ENCODE measurements at places on chromosomes 5 and 9.

- DNase-seq: no peak
Observed at GRCh38 chr5:82494942-82495341, 216.8 kb upstream of the RPS23 start.

GRCh38 chr9:4126184-4126865 is 173.5 kb downstream of the GLIS3 start:
- no peak for DNase-seq

DNA sequence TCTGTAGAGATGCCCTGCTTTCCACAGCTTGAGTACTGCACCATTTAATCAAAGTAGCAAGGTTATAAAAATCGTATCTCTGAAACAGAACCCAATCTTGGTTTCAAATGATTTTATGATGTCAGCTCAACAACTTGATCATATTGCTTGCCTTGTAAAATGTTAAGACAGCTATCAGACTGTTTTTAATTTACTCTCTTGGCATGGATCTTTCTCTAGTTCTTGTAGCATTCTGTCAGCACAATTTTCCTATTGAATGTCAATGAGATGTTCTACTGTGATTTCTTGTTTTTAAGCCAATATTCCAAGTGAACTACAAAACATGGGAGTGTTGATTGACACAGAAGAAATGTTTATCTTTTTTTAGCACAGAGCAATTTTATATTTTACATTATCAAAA is 313.4 kb downstream of the CDH12 start:
- no peak for DNase-seq

DNA sequence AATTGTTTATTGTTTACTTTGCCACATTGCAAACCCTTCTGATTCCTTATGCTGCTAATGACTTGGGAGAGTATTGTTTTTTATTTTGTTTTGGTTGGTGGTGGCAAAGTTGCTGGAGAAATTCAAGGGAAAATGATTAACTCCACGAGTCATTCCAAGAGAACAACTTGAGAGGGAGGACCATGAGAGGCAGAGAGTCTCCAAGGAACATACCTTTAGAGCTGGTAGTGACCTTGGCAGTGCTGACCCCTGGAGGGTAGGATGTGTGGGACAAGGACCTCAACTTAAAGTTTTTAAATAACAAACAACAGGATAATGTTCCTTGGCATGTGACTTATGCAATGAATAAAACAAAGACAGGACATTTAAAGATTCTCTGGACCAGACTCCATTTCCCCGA is 139.7 kb downstream of the LRRC70 start:
- no peak for DNase-seq

- DNase-seq: no peak
Observed at GRCh38 chr5:54717459-54717858, 199.9 kb downstream of the SNX18 start.

DNA sequence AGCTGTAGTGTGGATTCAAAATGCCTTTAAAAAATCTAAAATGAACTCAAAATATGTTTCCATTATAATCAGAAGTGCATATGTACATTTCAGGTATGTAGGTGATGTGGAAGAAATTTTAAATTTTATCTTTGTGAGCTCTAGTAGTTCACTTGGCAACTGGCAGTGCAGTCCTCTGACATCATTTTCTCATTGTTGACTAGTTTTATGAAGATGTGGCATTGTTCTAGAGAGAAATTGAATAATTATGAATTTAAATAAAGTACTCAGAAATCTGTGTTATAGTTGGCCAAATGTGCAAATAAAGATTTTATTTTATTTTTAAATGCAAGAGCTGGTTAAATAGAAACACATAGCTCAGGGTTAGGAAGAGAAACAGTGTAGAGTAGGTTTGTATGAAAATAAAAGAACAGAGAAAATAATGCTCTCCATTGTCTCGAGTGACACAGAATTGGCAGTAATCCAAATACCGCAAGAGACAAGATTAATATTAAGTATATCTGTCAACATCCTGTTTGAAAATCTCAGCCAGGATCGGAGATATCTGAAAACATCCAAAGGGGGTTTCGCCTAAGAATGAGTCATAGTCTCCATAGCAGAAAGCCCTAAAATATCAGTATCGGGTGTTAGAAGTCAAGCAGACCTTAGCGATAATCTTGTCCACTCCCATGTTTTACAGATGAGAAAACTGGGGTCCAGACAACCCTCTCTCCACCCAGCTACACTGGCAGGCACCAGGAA is 189.4 kb downstream of the CCDC192 start:
- DNase-seq: no peak

GRCh38 chr9:27945386-27945785 is 372.1 kb upstream of the C9orf72 start:
- no peak for DNase-seq

DNA sequence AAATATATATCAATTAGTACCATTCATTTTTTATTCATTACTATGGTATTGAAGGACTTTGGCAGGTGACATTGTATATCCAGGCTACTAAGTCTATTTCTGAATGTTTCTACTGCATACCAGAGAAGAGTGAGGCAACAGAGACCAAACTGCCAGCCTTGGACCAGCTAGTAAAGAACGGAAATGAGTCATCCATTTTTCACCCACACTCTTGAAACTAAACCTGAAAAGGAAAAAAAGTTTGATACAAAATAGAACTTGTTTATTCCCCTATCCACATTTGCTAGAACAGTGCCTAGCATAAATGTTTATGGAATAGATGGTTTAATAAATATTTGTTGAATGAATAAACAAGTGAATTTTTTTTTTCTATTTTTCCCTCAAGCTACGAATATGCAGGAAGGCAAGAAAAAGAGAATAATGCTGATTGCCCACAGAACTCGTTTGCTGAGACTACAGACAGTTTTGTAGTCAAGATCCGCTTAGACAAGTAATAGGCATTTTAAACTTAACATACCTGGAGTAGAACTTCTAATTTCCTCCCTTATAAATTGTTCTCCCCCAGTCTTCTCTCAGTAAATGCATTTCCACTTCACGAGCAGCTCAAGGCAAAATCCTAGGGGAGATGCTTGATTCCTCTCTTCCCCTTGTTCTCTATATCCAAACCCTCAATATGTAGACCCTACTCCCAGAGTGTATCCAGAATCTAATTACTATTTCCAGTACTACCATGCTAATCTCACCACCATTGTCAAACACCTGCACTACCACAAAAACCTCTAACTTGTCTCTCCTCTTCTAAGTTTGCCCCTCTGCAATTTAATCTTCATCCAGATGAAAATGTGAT is 146.2 kb upstream of the RASA1 start:
- DNase-seq: peak; percentile 66

DNA sequence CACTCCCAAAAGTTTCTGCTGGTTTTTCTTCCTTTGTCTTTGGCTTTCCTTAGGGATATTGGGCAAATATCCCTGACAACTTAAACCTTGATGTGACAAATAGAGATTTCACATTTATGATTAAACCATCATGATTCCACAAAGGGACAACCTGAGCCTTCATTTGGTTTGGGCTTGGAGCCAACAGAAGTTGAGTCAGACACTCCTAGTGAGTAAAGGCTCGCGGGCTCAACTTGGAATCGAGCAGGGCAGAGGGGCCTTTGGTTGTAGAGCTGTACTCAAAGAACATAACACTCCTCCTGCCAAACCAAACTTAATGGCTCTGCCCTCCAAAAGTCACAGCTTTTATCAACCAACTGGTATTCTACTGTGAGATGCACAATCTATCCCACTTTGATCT is 290.2 kb upstream of the MAP3K1 start:
- DNase-seq: no peak

GRCh38 chr9:7974335-7974960 is 174.9 kb upstream of the DMAC1 start:
- peak; percentile 56 for DNase-seq

GRCh38 chr5:137651022-137651421 is 84.9 kb downstream of the KLHL3 start:
- DNase-seq: no peak

DNA sequence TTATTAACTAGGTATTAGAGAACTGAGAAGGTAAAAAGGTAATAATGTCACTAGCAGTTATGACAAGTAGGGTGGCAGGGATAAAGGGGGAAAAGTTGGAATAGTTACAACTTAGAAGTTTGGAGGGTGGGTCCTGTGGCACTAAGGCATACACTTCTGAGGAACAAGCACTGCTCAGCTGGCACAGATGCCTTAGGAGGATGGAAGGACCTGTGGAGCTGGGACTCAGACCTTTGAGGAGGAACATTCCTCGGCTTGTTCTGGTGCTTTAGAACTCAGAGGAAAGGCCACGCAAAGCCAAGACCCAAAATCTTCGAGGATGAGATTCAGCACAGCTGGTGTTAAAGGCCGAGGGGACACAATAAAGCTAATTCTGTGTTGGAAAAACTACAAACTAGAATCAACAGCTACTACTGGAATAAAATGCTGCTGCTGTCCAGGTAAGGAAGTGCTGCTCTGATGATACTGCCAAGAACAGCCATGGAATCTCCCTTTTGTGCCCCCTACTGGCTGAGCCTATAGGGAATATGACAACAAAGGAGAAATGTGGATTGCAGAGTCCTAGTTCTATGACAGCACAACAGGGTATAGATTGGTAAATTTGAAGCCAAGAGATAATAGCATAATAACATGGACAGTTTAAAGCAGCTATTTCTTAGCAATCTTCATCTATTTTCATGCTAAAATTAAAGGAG is 126.7 kb downstream of the SLC25A46 start:
- peak; percentile 16 for DNase-seq

DNA sequence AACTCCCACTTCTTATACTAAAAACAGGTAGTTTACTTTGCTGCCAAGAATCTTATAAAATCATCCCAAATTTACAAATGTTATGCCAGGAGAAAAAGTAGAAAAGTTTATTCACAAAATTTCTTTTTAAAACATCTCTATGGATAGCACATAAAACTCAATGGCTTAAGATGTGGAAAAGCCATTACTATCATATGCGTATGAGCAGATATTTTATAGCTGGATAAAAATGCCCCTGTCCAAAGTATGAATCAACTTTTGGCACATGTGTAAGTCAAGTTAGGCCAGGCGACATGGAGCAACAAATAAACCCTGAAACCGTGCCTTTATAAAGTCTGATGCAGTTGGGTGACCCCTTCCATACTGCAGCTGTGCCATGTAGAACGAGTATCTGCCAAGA is 38.6 kb upstream of the FBP1 start:
- DNase-seq: no peak

GRCh38 chr9:10649076-10649475 is 36.3 kb upstream of the PTPRD start:
- DNase-seq: no peak

- no peak for DNase-seq
Observed at GRCh38 chr5:72835633-72836032, 19.2 kb downstream of the TNPO1 start.

DNA sequence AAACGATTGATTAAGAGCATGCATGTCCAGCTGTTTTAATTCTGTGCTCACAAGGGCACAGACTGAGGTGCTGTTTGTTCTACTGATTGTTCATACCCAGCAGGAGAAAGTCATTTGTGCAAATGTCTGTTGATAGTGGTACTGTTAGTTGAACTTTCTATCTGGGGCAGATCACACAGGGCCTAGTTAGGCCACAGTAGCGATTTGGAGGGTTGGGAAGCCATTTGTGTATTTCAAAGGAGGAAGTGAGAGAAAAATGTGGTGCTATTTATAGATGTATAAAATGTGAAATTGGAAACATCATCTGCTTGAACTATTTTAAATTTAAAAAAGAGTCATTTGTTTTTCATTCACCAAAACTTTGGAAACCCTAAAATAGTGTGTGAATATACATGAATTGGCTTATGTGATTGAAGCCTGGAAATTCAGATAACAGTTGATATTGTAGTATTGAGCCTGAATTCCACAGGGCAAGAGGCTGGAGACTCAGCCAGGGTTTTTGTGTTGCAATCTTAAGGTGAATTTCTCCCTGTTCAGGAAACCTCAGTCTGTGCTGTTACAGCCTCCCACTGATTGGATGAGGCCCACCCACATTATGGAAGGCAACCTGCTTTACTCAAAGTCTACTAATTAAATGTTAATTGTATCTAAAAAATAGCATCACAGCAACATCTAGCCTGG is 162.0 kb upstream of the CDKN2B start:
- no peak for DNase-seq

DNA sequence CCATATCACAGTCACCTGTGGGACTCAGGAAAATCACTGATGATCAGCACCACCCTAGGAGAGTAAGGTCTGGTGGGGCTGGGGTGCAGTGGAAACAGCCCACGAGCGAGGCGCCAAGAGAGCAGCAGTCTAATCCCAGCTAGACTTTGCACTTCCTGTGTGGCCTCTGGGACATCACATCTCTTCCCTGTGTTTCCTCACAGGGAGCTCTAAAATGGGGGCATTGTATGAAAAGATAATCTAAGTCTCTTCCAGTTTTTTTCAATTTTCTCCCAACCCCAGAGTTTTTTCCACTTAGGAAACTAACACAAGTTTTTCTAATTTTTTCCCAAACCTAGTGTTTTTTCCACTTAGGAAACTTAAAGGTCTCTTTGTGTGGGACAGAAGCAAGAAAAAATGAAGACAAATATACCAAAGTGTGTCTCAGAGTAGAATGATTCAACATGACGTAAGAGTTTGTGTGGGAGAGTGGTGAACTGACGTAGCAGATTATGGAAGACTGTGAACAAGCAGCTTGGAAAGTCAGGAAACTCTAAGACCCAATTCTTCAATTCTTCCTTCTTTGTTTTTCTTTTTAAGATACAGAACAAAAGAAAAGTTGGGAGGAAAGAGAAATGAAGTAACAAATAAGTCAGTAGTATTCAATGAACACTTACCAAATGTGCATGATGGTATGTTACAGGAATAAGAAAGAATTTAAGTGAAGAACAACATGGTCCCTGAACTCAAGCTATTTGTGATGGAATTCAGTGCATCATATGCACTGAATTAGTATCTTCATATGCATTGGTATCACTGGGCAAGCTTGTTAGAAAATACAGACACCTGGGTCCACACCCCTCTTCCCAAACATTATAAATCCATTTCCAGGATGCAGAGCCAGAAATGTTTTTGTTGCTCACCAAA is 51.3 kb downstream of the LHFPL2 start:
- no peak for DNase-seq

- DNase-seq: no peak
Observed at GRCh38 chr9:24351258-24351657, 194.4 kb downstream of the IZUMO3 start.

DNA sequence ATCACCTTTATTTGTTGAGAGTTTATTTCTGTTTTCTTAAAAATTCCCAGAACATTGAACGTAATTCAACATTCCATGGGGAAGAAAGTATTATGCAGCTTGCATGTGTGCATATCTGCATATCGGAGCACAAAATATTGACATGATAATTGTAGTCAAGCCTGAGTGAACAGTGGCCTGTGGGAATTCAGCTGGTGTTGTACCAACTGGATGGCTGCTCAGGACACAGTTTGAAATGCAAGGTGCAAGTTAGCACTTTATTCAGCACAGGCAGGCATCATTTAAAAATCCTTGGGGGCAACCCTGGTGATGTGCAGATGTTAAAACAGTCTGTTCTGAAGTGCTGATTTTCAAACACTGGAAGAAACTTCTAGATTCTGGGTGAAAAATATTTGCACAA is 82.4 kb downstream of the CNTLN start:
- no peak for DNase-seq

DNA sequence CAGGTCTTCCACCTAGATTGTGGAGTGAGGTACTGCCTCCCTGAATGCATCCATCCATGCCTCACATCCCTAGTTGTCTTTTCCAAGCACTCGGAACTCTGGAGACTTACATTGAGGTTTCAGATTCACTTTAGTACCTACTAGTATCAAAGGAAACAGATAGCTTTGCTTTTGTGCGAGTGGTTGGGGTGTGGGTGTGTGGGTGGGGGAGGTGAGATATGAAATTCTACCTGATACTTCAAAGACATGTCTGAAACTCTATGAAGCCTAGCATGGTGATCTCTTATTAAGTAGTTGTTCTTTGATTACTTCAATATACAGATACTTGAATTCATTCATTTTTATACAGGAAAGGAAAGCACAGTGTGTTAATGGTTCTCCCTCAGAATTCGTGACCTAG is 64.4 kb downstream of the MCCC2 start:
- DNase-seq: peak; percentile 83
